ENCODE measurements at places on chromosomes 6 and 20. TPM values are rescaled to one million over a fixed set of nuclear protein-coding genes. Genes with fewer than 3 reads are reported as not detected.

The TAGAP gene
- total RNA-seq = not detected

The IRF4 gene
- 1.0 TPM for total RNA-seq

The COL9A3 gene
- total RNA-seq = 5.8 TPM

The HDGFL1 gene
- not detected for total RNA-seq

The HTR1B gene
- total RNA-seq = 2.7 TPM

The PPP1R3G gene
- 0.40 TPM for total RNA-seq

The SNAP25 gene
- total RNA-seq = 0.40 TPM

The MCHR2 gene
- total RNA-seq = not detected

The PRDM13 gene
- total RNA-seq = 1.6 TPM

The OTOR gene
- total RNA-seq = not detected

The RSPH4A gene
- total RNA-seq = not detected

The LCA5 gene
- 1.3 TPM for total RNA-seq

The ESR1 gene
- total RNA-seq = 0.35 TPM

The ELOVL2 gene
- total RNA-seq = 2.7 TPM

Data from NCI-H460 (cell line).